ENCODE measurements at places on chromosomes 2 and 18.

DNA sequence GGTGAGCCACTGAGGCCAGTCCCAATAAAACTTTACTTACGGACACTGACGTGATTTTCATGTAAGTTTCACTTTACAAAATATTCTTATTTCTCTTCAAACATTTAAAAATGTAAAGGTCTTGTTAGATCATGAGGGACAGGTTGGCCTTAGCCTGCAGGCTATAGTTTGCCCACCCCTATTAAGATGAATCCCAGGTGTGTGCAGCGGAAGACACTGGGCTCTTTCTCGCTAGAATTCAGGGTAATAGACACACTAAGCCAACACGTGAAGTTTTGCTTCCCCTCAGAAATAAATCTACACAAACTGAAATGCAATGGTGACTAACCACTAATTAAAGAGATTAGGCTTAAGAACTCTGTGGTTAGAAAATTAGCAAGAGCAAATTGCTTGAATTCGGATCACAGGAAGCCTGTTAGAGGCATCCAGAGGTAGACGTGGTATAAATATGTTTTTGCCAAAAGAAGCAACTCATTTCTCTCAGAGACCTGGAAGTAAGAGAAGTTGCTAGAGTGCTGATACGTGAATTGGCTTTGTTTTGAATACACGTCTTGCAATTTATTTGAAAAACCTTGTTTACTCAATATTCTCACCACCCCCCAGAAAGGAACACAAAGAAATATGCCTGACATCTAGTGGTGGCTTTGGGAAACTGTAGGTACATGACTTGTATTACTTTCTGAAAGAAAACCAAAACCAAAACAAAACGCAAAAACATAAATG lies 151.6 kb downstream of the DTNB start:
- peak; percentile 33 for DNase-seq

- DNase-seq, result no peak
Observed at GRCh38 chr2:239026711-239027361, 179.0 kb downstream of the TWIST2 start.

DNA sequence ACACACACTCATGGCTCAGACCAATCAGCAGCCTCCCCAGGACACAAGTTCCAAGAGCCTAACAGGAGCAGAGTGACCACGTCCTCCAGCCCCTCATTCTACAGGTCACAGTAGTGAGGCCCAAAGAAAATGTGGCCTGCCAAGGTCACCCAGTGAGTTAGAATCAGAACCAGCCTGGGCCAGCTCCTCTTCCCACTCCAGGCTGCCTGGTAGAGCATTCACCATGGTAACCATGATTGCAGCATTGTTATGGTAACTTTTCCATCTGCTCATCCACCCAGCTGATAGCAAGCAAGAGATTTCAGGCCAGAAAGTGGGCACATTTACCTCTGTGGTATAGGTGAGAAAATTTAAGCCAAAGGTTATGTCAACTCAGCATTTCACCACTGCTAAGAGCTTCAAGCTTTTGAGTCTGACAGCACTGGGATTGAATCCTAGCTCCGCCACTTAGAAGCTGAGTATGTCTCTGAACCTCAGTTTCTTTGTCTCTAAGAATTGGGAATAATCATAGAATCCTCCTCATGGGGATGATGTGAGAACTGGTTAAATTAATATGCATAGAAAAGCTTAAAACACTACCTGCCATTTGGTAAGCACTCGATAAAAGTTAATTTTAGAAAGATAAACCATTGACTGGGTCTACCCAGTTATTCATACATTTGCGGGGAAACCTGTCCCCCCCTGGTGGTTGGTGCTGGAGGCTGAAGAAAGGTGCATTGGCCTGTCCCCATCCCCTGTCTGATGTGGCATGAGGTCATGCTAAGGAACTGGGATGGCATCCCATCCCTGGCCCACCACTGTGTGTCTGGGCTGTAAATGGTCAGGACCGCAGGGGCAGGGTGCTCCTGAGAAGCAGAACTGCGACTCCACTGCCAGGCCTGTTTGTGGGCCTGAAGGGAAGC lies 181.5 kb downstream of the KLHL29 start:
- no peak for DNase-seq

GRCh38 chr2:169945515-169945914 lies 118.3 kb downstream of the UBR3 start:
- no peak for DNase-seq

- no peak for DNase-seq
Observed at GRCh38 chr2:13050764-13051163, 334.0 kb downstream of the TRIB2 start.

- DNase-seq, result no peak
Observed at GRCh38 chr18:46402945-46403344, 254.1 kb downstream of the LOXHD1 start.

DNA sequence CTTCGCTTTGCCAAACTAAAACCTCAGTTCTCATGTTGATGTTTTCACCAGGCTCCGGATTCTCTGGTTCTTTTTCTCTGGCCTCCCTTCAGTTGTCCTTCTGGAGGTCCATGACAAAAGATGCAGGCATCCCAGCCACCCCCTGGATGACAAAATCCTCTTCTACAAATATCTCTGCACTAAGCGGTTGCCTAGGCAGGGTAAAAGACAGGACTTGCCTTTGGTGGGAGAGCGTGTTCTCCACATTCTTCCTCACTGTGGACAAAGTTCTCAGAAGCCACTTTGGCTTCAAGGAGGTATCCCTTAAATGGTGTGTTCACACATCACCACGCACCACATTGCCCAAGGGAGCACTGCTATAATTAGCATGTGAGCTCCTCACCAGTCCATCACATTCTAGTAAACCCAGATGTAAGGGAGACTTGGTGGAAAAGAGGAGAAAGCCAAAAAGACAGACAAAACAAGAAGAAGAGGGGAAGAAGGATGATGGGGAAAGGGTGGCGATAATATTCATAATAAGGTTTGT lies 23.6 kb upstream of the MRPL33 start:
- DNase-seq, result no peak

DNA sequence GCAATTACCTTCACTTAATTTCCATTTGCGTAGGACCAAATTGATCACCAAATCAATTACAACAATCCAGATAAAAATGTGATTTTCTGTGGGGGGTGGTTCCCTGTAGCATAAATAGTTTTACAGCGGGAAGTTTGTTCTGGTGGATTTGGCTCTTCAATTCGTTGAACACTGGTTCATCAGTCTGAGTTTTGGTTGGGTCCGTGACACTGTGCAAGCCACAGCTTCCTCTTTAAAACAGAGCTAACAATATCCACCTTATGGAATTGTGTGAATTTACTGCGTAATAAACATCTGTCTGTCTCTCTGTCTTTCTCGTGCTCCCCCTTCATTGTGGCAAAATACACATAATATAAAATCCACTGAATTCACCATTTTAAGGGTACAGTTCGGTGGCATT lies 310.8 kb downstream of the TGIF1 start:
- no peak for DNase-seq

DNA sequence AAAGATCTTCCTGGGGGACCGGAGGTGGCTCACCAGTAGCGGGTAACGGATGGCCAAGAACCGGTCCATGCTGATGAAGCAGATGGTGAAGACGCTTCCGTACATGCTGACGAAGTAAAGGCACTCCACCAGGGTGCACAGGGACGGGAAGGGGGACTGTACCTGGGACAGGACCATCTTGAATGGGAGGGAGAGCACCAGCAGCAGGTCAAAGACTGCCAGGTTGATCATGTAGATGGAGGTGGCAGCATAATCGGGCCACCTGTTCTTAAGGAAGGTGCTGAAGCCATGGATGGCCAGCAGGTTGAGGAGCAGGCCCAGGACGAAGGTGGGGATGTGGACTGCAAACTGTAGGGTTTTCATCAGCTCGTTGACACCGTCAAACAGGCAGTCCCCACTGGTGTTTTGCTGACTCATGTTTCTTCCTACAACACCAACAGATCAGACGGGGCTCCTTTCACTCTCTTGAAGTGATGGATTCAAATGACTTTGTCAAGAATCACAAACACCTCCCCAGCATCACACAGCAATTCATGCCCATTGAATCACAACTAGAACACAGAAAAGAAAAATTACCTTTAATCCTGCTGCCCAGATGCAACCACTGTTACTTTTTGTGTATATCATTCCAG lies 14.4 kb downstream of the GPR55 start:
- DNase-seq, result no peak

DNA sequence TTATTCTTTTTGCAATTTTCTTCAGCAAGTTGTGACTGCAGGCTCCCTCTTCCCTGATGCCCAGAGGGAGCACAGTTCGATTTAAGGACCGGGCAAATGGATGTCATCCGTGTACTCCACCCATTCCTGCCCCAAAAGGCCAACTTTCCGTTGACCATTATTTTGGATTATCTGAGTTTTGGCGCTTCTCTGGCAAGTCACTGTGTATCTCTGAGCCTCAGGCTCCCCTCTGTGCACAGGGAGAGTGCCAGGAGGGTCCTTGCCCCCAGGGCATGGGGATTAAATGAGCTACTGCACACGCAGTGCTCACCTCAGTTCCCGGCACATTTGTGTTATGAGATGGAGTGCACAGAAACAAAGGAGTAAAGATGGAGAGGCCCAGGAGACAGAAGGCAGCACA lies 41.4 kb upstream of the HDAC4 start:
- DNase-seq, result no peak

DNA sequence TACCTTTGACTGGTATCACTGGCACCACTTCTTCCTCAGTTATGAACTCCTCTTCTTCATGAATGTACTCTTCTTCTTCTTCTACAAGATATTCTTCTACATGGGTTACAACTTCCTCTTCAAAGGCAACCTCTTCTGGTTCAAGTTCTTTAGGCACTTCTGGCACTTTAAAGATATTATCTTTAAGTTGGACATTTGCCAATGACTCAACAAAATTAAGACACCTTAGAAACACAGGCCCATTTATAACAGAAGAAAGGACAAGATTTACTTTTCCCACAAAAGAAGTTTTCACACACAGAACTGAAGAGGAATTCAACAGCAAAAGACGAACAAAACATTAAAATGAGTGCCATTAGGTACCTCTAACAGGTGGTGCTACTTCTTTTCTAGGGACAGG lies 127.3 kb downstream of the TTN start:
- no peak for DNase-seq

DNA sequence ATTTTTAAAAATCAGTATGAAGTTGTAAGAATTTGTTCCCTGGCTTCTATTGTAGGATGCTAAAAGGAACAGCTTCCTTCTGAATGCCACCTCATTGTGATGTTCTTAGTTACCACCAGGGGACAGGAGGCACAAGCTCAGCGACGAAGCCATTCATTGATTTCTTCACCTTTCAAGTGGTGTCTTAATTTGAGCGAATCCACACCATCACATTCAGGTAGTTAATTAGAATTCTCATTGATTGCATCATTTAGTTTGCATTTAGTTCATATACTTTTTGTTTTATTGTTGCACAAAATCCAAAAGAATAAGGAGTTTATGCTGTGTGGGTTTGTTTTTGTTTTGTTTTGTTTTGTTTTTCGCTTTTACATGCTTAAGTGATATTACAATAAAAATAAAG lies 23.1 kb downstream of the CYP27C1 start:
- DNase-seq, result no peak

DNA sequence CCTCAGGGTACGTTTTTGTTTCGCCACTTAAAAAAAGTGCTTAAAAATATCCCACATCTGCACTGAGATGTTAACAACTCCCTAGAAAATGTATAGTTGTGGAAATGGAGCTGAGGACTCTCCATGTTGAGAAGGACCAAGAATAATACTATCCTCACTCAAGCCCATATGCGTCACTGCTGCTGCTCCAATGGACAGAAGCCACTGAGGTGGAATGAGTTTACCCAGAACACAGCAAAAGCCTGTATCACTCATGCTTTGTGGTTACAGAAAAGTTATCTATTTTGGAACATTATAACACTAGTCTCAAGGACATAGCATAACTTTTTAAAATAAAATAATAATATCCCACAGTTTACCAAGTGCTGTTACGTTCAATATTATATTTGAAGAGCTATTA lies 31.9 kb downstream of the DSC3 start:
- DNase-seq, result no peak

DNA sequence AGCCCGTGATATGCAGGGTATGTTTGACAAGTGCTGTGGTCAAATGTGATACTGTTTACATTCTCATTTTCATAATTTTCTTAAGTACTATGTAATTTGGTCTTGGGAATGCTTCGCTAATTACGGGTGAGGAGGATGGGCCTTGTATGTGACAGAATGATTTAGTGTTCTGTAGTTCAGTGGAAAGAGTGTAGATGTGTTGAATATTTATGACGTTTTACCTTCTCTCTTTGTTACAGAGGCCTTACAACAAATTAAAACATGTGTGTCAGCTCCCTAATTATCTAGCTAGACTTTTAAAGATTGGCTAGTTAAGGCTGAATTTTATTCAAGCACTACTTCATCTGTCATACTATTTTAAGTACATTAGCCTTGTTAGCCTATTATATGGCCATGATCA lies 10.6 kb upstream of the CHRNA1 start:
- no peak for DNase-seq

DNA sequence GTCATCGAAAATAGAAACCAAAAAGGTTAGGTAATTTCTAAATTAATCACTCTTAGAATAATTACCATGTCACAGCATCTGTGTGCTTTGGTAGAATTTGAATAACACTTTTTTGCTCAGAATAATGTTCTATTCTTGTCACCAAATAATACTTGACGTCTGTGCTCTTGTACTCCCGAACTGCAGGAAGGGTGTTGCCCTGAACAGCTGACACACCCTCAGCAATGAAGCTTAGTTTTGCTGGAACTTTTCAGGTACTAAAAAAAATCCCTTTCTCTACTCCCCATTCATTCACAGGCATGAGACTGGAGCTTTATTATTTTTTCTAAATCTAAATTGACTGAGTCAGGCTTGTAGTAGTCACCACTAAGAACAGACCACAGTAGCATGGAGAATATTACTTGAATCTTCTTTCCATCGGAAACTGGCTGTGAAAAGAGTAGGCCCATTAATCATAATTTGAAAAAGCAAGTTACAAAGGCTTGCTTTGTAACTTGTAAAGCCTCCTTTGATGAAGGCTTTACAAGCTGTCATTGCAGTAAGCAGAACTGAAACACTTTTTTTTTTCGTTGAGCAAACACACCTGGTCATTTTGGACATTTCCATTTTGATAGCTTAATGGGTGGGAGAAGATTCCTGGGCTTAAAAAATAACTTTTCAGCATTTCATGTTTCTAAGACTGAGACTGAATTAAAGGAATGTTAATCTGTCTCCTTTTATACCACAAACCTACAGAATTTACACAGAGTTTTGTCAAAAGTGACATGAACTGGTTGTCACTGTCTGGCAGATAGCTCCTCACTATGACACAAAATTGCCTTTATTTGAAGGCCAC lies 70.3 kb upstream of the PELI1 start:
- DNase-seq, result no peak

GRCh38 chr2:218168635-218169462 lies 2.1 kb upstream of the CXCR1 start:
- peak; percentile 61 for DNase-seq

GRCh38 chr2:191299010-191299409 lies 53.8 kb downstream of the MYO1B start:
- no peak for DNase-seq
